Activated CD8-positive, alpha-beta memory T cell treated with anti-CD3 and anti-CD28 coated beads for 24 hours (primary cell): ENCODE measurements at places on chromosomes 1 and 21.
A peak's percentile ranks its signal among the peaks of the same experiment; 100 is the strongest.

DNA sequence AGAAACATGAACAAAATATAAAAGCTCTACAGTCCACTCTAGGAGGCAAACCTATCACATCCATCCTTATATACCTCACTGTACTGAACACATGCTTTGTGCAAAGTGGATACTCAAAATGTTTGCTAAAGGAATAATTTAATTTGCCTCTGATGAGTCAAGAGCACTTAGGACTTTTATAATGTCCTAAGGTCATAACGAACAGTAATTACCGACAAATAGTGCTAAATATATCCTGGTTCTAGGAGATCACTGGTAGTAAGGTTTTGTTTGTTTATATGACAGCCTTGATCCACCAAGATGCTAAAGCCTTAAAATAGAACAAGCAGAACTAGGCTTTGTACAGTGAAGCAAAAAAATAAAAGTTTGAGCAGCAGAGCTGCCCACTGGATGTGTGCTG is 70.6 kb downstream of the GADD45A start:
- DNase-seq, result no peak

DNA sequence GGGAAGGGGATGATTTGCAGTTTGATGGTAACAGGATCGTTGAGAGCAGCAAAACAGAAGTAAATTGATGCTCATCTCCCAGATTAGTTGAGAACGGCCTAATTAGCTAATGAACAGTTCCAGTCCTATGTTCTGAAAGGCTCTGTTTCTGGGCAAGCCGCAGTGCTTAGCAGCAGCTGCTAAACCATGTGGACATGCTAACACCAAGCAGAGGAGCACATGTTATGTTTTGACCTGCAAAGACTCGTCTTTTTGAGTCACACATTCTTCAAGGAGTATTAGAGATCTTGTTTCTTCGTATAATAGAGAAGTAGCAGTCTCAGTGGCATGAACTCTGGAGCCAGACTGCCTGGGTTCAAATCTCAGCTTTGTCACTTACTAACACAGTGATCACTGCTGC is 58.1 kb downstream of the CACNA1E start:
- no peak for DNase-seq

DNA sequence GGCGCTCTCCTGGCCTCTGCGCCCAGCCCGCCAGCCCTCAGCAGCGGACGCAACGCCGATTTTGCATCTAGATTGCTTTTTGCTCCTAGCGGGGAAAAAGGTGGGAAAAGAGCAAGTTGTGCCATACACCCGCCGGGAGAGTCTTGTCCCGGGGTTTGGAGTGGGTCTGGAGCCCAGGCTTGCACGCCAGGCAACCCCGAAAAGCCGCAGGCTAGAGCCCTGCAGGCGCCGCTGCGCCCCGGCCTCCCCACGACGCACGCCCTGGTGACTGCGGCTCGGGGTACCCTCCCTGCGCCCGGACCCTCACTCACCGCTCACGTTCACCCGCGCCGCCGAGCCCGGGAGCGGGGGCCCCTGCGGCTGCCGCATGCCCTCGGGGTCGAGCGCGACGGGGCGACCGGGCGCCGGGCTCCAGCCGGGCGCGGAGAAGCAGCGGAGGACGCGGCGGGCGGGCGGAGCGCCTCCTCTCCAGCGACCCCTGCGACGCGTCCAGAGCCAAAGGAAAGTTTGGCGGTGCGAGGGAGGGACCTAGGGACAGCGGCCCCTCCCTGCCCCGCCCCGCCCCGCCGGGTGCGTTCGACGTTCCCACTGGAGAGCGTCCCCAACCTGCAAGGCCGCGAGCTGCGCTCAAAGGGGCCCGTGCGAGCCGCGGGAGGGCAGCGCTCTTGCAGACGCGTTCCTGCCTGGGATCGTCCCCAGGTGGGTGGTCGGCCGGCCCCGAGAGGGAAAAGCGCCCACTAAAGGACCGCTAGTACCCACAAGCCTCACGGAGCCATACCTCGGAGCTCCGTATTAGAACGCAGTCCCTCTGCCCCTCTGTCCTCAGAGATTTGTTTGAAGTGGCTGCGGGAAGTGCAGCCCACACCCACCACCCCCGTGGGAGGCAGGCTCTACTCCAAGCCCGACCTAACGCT is at the start of gene LPAR3:
TSS of gene LPAR3 (minus strand) at position 502 of the 914 bp plus-strand sequence. CDS start 27,086 bp downstream, outside the sequence.
- peak; percentile 76 for DNase-seq

DNA sequence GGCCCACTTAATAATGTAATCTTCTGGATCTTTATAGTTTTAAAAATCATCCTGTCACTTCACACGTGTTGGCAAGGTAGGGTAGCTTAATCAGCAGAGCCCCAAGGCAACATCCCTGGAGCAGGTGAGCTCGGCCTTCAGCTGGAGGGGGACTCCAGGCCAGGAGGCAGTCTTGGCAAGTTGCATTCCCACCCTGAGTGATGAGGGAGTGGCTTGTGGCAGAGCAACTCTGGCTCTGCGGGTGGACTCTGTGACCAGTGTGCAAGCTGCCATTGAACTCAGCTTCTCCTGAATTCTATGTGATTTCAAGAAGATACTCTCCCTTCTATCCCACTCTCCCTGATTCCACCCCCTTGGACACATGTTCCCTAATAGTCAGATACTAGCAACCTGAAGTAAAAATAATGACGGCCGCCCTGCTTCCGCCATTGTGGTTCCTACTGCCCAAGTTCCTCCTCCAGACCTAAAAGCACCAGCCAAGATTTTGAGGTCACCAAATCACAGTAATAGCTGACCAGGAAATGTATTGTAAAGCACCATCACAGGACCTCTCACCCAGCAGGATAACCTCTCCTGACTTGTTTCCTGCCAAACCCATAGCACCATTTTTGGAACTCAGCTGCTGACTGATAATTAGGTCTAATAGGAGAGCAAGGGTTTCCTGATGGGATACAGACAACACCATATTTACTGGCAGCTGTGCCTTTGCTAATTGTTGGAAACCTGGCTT is 11.5 kb upstream of the LYST start:
- DNase-seq, result no peak

DNA sequence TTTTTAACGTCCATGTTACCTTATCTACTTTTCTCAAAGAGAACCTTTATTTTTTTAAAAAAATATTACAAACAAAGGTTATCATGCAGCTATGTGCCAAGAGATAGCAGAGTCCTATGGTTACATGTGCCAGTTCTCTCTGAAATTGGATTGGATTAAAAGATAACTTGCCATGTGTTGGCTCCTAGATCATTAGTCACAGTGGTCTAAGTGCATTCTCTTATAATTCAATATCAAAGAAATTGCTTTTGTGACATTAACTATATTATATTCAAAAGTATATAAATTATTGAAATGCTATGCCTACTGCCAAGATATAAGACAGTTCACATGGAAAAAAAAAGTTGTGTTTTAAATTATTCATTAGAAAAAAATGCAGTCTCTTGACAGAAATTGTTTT is 494.2 kb downstream of the NEGR1 start:
- no peak for DNase-seq

DNA sequence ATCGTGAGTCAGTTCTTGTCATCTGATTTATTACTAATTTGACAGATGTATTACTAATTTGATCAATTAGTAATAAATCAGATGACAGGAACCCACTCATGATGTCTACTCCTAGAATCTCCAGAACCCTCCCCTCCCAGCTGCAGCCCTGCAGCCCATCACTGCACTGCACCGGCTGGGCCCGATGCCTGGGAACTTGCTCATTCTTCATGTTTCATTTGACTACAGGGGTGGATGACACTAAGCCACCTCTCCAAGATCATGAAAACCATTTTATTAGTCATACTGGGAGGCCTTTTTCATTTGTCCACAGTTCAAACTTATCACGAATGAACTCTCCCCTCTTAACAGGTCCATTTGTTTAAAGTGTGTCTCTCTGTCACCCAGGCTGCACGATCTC is 41.0 kb downstream of the KCNH1 start:
- no peak for DNase-seq

GRCh38 chr1:95966866-95967265 is 732.9 kb downstream of the RWDD3 start:
- no peak for DNase-seq

DNA sequence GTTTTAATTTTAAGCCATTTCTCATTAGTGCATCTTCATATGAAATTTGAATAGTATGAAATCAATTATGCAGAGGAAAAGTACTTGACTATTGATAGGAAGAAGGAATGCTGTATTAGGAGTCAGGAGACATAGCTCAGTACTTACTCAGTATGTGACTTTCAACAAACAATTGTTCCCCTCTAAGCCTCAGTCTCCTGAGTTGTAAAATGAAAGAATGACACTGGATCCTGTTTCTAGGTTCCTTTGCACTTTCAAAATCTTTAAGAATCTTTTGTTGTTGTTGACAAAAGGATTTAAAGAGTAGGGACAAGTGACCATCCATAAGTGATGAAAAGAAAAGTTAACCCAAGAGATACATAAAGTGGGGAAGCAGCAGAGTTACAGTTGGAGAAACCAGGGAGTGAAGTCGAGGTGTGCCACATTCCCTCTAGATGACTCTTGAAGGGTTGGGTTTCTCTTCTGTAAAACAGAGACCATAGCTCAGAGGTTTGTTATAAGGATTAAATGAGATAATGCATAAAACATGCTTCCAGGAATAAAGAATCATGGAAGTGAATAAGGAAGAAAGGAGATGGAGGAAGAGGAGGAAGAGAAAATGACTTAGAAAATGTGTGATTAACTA is 105.7 kb upstream of the KCNJ15 start:
- no peak for DNase-seq

GRCh38 chr21:31555741-31556191 is 103.7 kb upstream of the SOD1 start:
- DNase-seq, result no peak

DNA sequence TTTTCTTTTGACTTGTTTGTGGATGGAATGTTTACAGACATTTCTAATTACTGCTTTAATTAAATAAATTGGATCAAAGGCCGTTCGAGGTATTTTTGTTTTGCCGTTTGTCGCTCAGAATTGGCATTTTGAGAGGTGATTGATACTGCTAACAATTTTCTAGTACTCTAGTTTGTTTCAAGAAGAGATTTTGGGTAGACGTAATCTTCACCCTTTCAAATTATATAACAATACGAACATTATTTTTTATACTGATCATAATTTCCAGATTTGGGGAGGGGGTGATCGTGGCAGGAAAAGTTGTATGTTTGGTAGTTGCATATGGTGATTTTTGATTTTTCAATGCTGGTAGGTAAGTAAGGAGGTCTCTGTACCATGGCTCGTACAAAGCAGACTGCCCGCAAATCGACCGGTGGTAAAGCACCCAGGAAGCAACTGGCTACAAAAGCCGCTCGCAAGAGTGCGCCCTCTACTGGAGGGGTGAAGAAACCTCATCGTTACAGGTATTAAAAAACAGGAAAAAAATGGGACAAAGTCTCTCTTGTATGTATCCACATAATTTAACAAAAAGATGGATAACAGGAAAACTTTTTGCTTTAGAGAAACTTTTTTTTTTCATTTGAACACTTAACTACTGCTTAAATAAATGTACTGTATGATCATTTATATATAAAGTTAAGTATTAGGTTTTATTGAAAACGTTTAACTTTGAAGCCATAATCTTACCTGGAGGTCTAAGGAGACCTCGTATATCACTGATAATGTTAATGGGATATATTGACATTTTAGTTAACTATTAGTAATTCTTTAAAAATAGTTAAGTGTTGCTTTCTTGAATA is 1.7 kb downstream of the H3-3A start:
- DNase-seq, result no peak

- DNase-seq, result no peak
These were observed 51.0 kb upstream of the DMRTB1 start for GRCh38 chr1:53408013-53408754.

GRCh38 chr1:218683242-218683641 is 338.1 kb downstream of the TGFB2 start:
- DNase-seq, result no peak

- DNase-seq, result no peak
These were observed 83.9 kb upstream of the BMP8A start for GRCh38 chr1:39407510-39407895.

DNA sequence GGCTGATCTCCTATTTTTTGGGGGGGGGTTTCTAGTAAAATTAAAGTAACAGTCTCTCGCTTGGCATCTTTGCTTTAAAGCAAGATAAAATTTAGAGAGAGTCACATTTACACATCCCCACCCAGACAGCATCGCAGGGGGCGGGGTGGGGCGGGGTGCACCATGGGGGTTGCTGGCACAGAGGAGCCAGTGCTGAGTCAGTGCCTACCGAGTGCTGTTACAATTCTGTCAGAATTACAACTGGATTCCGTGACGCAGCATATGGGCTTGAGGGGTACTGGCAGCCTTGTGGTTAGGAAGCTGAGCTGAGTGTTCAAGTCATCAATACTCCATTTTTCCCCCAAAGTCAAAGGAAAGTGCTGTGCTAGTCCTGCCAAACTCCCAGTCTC is 175.9 kb downstream of the PRDM16 start:
- DNase-seq, result no peak

GRCh38 chr1:26961826-26962225 is 1.6 kb upstream of the KDF1 start:
- DNase-seq, result no peak

- no peak for DNase-seq
These were observed 15.3 kb downstream of the VPS13D start for GRCh38 chr1:12245116-12245515.

GRCh38 chr1:223010582-223011504 is 132.2 kb downstream of the TLR5 start:
- DNase-seq, result no peak

DNA sequence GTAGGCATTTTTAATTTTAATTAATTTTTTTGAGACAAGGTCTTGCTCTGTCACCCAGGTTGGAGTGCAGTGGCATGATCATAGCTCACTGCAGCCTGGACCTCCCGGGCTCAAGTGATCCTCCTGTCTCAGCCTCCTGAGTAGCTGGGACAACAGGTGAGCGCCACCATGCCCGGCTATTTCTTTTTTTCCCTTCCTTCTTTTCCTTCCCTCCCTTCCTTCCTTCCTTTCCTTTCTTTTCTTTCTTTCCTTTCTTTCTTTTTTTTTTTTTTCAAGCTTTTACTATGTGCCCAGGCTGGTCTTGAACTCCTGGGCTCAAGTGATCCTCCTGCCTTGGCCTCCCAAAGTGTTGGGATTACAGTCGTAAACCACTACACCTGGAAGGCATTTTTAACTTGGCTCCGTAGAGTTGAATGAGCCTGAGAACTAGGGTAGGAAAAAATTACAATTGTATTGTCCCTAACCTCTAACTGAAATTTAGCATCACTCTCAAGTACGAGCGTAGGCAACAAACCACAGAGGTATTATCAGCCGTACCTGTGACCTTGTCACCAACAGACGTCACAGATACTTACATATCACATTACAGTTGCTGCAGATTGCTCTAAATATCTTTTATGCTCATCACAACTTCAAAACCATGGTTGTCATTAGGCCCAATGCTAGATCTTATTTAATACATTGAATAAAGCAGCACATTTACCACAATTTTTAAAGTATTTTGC is 8.0 kb downstream of the RUNX3 start:
- no peak for DNase-seq

DNA sequence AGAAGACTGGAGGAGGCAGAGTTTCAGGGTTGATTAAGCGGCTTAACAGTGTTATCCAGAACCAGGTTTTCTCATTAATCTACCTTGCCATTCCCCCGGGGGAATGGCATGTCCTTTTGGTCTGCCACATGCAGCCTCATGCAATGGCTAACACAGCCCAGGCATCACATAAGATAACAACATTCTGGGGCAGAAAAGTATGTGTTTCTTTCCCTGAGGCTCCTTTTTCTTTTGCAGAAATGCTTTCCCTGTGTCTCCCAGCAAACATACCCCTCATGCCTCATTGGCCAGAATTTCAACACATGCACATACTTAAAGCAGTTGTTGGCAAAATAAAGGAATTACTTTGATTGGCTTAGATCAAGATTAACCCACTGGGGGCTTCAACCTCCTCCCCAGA is 98.6 kb downstream of the OMA1 start:
- no peak for DNase-seq
